Natural killer cell treated with Interleukin-12 subunit alpha and Interleukin-12 subunit beta and Interleukin-15 and Interleukin-18, amount 100 ng/mL, for 72 hours (primary cell): ENCODE measurements at places on chromosomes 12 and 14. TPM values are rescaled to one million over a fixed set of nuclear protein-coding genes. Genes with fewer than 3 reads are reported as not detected.
A peak's percentile ranks its signal among the peaks of the same experiment; 100 is the strongest.

Gene HPD
- total RNA-seq: not detected

Gene HOXC5
- not detected for total RNA-seq

DNA sequence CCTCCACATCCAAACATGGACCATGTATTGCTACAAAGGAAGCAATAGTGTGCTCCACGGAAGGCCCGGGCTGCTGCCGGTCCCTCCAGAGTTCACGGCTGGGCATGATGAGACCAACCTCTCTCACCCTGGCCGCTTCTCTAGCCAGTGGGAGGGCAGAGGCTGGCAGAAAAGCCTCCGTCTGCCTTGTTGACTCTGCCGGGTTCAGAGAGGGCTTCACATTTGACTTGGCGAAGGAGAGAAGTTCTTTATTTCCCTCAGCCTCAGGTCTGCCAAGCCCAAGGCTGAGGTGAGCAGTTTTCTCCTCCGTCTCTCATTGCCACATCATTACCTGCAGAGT lies 230.0 kb downstream of the ZFP36L1 start:
- DNase-seq: no peak
- no peak overlapping the region for H3K27ac ChIP-seq
- peaks cover 20% of the 10 kb centered on the region for H3K4me1 ChIP-seq
- no peak overlapping the region for H3K4me3 ChIP-seq
- H3K36me3 ChIP-seq: no peaks in the 10 kb centered on the region

DNA sequence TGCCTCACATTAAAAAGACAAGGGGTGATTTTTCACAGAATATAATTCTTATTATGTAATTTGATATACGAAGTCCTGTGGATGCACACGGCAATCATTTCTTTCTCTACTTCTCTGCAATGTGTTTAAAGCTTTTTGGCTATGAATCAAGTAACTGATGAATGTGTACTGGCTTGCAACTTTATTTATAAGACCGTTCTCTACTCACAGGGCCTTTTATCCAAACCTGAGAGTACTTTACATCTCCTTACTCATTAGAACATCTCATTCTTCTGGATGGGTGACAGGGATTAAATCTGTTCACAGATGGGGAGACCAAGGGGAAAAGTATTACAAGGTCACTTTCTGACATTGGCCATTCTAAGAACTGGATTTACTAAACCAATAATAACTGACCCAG lies 215.8 kb upstream of the DIO2 start:
- no peaks in the 10 kb centered on the region for H3K4me1 ChIP-seq
- H3K27ac ChIP-seq: no peak overlapping the region
- no peak overlapping the region for H3K4me3 ChIP-seq
- H3K27me3 ChIP-seq: no peaks in the 10 kb centered on the region

DNA sequence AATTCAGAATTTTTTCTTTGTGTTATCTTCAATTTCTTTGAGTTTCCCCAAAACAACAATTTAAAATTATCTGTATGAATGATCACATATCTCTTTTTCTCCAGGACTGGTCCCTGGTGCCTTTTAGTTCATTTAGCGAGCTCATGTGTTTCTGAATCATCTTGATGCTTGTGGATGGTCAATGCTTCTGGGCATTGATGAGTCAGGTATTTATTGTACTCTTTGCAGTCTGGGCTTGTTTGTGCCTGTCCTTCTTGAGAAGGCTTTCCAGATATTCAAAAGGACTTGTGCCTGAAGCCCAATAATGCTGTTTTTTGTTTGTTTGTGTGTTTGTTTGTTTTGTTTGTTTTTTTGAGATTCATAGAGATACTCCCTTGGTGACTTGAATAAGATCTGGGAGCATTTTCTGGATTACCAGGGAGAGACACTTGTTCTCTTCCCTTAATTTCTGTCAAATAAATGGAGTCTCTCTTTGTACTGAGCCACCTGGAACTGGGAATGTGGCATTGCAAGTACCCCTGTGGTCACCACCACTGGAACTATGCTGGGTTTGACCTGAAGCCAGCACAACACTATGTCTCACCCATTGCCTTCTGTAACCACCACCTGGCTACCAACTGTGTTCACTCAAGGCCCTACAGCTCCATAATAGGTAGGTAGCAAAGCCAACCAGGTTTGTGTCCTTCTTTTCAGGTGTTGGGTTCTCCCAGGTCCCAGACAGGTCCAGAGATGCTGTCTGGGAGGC lies 56.3 kb downstream of the SLC6A15 start:
- H3K4me1 ChIP-seq: no peaks in the 10 kb centered on the region
- no peaks in the 10 kb centered on the region for H3K27me3 ChIP-seq
- no peak overlapping the region for H3K27ac ChIP-seq
- no peak overlapping the region for H3K4me3 ChIP-seq

DNA sequence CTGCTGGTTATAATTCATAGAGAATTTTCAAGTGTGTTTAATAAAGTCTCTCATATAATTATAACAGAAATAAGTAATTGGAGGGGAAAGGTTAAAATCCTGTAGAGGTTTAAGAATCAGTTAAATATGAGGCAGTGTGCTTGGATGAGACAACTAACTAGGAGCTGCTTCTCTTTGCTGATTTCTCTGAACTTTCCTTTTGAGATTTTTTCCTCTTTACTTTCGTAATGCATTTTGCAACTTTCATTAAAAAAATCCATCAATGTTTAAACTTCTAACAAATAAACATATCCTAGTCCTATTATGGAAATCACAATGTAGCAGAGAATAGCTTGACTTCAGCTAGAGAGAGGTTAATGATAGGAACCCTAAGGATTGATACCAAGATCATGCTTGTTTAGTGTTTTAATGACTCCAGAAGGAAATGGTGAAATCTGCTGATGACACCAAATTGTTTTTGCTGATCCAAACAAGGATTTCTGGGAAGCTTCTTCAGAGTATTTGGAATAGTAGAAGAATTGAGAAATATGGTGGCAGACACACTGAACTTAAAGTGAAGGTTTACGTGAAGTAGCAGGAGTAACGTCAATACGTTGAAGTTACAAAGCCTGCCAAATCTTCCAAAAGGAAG lies 122.6 kb downstream of the RAD51B start:
- H3K4me1 ChIP-seq: no peaks in the 10 kb centered on the region
- H3K36me3 ChIP-seq: no peaks in the 10 kb centered on the region
- no peaks in the 10 kb centered on the region for H3K27me3 ChIP-seq
- no peak for DNase-seq
- no peak overlapping the region for H3K4me3 ChIP-seq

GRCh38 chr14:102568115-102568614 lies 24.3 kb upstream of the RCOR1 start:
- H3K27me3 ChIP-seq: no peaks in the 10 kb centered on the region
- peak overlapping the region; percentile 70 for H3K27ac ChIP-seq
- DNase-seq: no peak
- H3K36me3 ChIP-seq: no peaks in the 10 kb centered on the region
